ENCODE measurements at places on chromosomes 3 and 15.

DNA sequence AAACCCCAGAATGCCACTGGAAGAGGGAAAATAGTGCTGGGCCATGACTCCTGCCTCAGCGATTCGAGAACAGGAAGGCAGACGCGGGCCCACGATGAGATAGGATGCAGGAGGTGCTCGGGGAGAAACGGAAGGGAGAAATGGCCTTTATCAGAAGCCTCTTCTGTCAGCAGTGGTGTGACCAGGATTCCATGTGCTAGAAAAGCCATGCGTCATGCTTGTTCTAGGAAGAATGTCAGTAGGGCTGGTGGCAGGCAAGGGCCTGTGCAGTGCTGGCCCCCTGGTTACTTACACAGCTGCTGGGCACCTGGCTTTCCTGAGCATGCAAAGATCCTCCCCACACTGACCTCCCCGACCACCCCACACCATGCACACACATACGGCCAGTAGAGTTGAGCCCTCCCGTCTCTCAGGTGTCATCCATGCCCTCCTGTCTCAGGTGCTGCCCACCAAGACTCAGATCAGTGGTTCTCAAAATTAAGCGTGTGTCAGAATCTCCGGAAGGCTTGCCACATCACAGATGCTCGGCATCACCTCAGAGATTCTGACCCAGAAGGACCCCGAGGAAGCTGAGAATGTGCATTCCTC lies 106.7 kb downstream of the ADAMTS17 start:
- DNase-seq: no peak

DNA sequence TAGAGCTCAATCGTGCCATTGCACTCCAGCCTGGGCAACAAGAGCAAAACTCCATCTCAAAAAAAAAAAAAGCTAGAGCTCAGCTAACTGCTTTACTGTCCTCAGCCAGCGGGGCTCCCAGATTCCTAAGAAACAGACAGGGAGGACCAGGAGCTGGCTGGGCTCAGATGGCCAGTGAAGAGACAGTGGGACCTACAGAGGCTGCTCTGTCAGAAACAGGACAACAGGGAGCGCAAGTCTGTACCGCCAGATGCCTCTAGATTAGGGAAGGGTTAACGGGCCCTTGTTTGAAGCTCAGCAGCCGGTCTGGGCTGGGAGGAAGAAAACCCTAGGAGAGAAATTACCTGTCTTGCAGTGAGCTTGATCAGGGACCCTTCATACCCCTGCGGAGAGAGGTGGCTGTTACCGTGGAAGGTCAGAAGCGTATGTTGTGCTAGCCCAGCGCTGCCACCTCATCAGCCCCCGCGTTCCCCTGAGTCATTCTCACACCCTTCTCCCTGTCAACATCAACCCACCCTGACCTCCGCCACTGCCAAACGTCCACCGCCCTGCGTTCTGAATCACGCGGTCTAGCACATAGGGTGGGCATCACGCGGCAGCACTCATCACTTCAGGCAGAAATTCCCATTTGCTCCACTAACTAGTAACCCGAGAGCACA lies 25.3 kb downstream of the RBPMS2 start:
- peak; percentile 62 for DNase-seq

DNA sequence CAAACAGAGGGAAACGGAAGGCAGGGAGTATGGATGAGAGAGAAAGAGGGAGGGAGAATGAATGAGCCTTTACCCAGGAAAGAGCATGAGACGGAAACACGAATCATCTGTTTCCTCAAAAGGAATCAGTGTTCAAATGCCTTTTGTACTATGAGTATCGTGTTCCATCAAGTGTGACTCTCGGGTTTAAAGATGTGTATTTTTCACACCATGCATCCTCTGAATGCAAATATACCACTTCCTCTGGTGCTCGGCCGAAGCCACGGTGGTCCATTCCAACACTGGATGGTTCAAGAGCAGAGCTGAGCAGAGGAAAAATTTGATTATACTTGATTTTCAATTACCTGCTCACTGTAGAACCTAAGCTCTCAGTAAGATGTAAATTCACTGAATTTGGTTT lies 505.1 kb downstream of the MECOM start:
- DNase-seq: no peak

GRCh38 chr15:97521381-97522285 lies 438.9 kb upstream of the ARRDC4 start:
- peak; percentile 27 for DNase-seq

DNA sequence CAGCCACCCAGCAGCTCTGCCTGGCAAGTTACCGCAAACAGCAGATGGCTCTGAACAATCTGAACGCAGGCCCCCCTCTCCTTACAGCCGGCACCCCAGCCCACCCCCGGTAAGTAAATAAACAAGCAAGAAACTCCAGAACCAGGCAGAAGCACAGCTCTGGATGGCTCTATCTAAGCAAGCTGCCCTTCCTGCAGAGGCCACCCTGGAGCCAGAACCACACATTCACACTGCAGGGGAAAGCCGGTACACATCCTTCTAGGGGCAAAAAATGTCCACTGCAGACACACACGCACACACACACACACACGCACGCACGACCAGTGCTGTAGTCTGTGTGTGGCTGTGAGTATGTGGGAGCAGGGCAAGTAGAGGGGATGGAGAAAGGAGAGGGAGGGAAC lies 63.9 kb downstream of the ADCY5 start:
- DNase-seq: peak; percentile 68

Data from NCI-H82 (cell line).